Activated naive CD4-positive, alpha-beta T cell treated with Interleukin-2 at 50 U/mL for 16 hours (primary cell): ENCODE measurements at places on chromosomes 2 and 18.

- DNase-seq: no peak
These were observed 103.0 kb downstream of the CDK15 start for GRCh38 chr2:201909348-201909747.

GRCh38 chr2:74357627-74358026 is 14.4 kb upstream of the SLC4A5 start:
- DNase-seq: no peak

GRCh38 chr2:110097506-110098220 is 18.0 kb downstream of the MALL start:
- no peak for DNase-seq

DNA sequence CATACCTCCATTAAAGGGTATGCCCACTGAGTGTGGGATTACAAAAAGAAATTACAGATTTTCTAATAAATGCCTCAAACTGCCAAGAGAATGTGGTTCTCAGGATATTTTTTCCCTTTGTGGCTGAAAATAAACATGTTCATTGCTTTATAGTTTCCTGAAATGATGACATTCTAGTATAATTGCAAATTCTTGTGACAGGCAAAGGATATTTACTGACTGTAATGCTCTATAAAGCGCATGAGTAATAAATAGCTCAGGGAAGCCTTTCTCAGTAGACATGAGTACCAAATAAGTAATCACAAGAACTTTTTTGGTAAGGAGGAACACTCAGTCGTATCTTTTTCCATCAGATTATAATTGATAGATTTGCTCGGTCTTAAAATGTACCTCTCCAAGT is 72.3 kb downstream of the FTCDNL1 start:
- no peak for DNase-seq

DNA sequence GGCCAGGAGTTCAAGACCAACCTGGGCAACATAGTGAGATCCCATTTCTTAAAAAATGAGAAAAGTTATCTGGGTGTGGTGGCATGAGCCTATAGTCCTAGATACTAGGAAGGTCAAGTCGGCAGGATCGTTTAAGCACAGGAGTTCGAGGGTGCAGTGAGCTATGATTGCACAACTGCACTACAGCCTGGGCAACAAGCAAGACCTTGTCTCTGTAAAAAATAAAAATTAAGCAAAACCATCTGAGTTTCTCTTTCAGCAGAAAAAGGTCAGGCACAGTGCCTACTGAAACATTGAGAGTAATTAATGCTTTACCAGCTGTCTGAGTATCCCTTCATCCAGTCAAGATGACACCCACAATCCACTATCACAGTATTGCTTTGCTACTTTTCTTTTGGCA is 258.3 kb downstream of the MBD5 start:
- DNase-seq: no peak

GRCh38 chr18:68418881-68419280 is 296.0 kb downstream of the TMX3 start:
- DNase-seq: no peak

GRCh38 chr2:100865816-100866460 is 46.0 kb downstream of the NPAS2 start:
- DNase-seq: no peak

DNA sequence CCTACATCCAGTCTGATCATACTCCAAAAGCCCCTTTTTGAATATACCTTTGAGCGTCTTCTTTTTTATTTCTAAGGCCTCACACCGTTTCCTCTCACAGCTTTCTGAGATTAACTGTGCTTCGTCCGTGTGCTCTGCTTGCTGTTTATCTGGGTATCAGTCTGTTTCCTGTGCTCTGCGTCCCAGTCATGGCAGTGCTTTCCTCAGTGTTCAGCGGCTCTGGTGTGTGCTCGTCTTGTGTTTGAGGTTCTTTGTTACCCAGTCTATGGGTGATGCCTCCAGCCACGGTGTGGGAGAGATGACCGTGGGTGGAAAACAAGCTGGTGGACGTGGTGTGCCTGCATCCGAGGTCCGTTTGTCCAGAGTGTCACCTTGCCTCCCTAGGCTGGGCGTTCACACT is 33.6 kb upstream of the BIN1 start:
- DNase-seq: no peak

DNA sequence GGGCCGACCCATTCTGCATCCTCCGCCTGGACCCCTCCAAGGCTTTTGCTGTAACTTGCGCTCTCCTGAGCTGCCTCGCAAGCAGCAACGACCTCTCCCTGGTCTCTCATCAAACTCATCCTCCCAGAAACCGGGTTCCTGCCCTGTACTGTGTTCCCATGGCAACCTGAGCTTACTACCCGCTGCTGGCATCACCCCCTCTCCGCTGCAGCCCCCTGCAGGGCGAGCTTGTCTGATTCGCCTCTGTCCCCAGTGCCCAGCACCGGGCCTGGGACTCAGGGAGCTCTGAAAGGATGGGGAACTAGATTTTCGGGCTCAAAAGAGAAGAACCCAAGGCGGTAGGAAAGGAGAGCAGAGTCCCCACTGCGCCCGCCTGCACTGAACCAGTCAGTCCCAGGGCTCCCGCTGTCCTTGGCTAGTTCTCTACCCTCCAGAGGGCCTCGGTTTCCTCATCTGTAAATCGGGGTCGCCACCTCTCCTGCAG is 463 bp downstream of the HS1BP3 start:
- DNase-seq: peak; percentile 17

DNA sequence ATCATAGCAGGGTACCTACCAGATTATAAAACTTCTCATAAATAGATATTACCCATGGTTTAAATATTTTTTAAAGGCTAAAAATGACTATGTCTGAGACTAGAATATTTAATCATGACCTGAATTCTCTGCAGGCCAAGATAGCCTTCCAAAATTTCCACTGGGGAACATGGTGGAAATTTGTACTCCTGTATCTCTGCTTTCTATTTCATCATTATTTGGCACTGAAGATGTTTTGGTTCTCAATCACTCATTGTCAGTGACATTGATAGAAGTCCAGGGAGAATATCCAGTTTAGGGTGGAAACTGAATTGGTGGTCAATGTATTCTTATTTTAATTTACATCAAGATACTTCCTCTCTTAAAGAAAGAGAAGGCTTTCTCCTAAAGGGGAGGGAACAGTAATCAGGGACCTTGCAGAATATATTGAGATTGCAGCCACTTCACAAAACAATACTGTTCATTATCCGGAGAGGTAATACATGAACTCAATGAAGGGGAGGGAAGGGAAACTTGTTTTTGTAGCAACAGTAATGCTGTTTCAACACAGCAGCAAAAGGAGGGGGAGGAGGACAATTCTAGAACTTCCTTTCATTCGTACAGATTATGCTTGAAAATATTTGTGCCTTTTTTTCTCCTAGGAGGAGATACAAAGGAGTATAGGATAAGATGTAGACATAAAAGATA is 34.1 kb downstream of the EEF1B2 start:
- DNase-seq: no peak

GRCh38 chr2:71611247-71611646 is 157.9 kb downstream of the DYSF start:
- no peak for DNase-seq

GRCh38 chr18:47985866-47986265 is 55.4 kb upstream of the SMAD2 start:
- no peak for DNase-seq

DNA sequence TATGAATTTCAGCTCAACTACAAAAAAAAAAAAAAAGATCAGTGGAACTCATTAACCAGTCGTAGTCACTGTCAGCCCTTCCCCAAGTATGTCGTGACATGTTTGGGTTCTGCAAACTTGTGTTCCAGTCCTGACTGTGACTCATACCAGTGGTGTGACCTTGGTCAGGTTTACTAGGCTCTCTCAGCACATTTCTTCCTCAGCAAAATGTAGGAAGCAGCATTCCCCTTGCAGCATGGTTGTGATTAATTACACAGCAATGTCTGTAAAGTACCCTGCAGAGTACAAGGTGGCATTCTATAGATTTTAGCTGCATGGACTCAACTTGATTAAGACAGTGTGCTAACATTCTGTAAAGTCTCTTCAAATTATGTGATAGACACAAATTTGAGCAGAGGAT is 156.9 kb downstream of the LAMA1 start:
- no peak for DNase-seq

DNA sequence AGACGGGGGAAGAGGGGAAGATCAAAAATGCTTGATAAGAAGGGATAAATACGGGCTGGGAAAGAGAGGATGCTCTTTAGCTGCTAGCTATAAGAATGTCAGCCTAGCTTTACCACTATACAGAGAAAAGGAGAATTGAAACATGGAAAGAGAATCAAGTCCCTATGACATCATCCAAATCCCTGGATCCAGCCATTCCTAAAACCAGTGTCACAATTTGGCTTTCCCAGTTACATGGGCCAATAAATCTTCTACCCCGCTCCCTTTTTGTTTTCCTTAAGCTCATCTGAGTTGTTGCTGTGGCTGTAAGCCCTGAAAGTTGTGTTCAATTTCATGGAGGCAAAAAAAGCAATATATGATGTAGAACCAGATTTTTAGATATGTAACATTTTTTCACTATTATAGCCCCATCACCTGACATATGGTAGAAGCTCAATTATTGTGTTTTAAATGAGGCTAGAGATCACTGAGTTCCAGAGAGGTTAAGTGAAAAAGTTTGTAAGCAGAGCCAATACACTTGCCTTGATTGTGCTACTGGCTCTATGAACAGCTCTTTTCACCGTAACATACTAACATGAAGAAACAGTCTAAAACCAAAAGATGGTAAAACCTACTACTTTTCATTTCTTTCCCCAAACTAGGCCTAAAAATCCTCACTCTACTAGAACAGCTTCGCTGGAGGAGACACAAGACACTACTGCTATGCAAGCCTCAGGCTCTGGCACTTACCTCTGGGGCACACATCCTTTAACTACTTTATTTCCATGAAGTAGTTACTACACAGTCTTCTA is 4.3 kb downstream of the HNRNPLL start:
- no peak for DNase-seq

DNA sequence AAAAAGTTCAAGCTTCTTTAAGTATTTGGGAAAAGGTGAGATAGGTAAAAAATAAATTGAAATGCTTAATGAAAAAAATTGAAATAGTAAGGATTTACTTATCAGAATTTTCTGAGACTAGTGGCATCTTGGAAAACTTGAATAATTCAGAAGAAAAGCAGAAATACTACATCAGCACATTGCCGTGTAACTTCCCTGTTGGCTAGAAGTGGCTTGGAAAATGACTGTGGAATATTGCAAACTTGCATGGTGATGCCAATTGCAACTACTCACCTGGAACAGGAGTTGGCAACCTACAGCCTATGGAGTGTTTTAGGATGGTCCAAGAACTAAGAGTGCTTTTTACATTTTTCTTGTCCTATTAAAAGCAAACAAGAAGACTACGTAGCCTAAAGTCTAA is 603.5 kb upstream of the VRK2 start:
- DNase-seq: no peak

DNA sequence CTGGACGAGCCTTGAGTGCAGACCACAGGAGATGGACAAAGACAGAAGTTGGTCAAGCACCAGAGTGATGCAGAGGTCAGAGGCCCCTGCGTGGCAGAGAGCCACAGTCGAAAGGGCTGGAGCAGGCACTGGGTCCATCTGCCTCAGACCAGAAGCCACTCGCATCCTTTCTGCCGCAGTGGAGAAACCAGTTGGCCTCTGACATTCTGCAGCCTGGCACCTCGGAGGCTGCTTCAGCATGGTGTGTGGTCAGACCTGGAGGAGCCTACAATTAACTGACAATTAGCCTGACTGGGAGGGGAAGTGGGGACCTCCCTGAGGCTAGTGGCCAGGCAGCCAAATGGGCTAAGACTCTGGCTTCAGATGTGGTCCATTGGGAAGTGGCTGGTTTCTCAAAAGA is 111.1 kb downstream of the SGPP2 start:
- no peak for DNase-seq

- DNase-seq: peak; percentile 44
These were observed 1.1 kb downstream of the MEMO1 start for GRCh38 chr2:32009516-32010256.

DNA sequence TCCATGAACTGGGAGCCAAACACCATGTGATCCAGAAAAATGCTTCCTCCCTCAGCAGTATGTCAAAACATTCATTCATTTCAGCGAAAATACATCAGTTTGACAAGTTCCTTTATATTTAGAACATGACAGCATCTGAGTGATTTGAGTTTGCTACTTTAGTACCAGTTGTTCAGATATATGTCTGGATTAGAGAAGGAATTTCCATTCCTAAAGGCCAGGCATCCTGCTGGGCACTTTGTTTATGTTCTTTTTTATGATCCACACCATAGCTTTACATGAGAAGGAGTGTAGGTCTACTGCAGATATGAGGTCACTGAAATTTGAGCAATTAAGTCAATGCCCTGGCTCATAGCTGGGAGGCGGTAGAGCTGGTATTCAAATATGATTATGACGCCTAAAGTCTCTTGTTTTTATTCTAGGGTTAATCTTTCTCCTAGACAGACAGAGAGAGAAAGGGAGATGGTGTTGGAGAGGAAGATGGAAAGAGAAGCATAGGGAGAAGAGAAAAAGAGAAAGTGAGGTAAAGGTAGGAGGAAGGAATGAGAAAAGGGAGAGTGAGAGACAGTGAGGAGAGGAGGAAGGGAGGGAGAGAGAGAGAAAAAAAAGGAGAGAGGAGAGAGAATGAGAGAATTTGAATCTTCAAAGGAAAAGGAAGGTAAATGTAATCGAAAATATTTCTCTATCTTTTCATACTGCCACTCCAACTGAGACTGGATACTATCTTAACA is 839.5 kb upstream of the FANCL start:
- no peak for DNase-seq

DNA sequence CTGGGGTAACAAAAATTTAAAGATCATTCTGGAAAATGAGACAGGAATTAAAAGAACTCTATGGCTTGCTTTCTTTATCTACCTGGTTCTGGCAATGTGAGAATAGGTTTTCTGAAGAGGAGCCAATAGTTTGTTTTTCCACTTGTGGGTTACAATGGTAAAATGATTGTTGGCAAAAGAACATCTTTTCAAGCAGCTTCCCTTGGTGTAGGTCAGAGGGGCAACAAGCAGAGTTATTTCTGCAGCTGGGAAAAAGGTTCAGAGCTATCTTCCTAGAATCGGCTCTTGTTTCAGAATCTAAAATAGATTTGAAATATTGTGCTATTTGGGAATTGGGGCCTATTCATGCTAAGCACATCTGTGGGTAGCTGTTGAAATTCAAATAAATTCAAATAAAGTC is 11.5 kb upstream of the TSPYL6 start:
- no peak for DNase-seq

DNA sequence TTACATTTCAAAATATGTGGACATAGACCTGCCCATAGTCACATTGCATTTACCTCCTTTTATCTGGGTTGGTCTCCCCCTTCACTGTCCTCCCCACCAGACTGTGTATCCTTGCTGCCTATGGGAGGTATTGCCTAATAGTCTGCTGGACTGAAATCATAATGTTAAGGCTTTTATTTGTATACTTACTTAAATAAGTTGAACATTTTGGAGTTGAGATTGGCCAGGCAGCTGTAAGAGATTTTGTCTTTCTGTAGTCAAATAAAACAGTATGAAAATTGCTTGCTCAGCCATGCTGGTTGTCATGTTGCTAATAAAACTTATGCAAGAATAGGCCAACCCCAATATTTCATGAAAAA is 280.9 kb downstream of the PTPRM start:
- no peak for DNase-seq

- DNase-seq: no peak
These were observed 741 bp downstream of the GPR148 start for GRCh38 chr2:130729322-130730299.

- no peak for DNase-seq
These were observed 55.4 kb upstream of the THUMPD2 start for GRCh38 chr2:39834426-39834825.
